Effector memory CD8-positive, alpha-beta T cell (primary cell): ENCODE measurements at places on chromosomes 12 and 14.

DNA sequence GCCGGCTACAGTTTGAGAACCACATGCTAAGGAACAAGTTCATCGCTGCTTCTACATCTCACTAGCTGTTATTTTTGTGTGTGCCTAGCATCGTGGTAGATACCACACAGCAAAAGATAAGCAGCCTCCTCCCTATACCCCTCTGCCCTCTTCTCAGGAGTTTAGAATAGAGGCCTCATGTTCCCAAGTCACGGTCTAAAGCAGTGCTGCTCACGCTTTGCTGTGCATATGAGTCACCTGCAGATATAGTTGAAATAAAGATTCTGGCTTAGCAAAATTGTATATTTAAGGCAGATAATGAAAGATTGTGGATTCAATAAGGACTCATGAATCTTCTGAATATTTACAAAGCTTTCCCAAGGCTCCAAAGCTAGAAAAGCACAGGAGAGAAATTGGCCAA, 28.0 kb downstream of the PLEKHG7 start:
- H3K36me3 ChIP-seq, result no peaks in the 10 kb centered on the region
- no peak overlapping the region for H3K27ac ChIP-seq
- H3K4me1 ChIP-seq, result no peaks in the 10 kb centered on the region
- H3K4me3 ChIP-seq, result no peak overlapping the region

- no peak for DNase-seq
- H3K4me3 ChIP-seq, result peak overlapping the region; percentile 4
- H3K4me1 ChIP-seq, result peaks cover 50% of the 10 kb centered on the region
- peaks cover 14% of the 10 kb centered on the region for H3K36me3 ChIP-seq
- no peak overlapping the region for H3K27ac ChIP-seq
These were observed 51.7 kb downstream of the PPP1R12A start for GRCh38 chr12:79883216-79883615.

GRCh38 chr12:92624236-92624635, 78.6 kb upstream of the PLEKHG7 start:
- no peaks in the 10 kb centered on the region for H3K36me3 ChIP-seq
- no peaks in the 10 kb centered on the region for H3K4me1 ChIP-seq
- no peak overlapping the region for H3K4me3 ChIP-seq
- H3K27me3 ChIP-seq, result no peaks in the 10 kb centered on the region
- H3K27ac ChIP-seq, result no peak overlapping the region
- DNase-seq, result no peak

DNA sequence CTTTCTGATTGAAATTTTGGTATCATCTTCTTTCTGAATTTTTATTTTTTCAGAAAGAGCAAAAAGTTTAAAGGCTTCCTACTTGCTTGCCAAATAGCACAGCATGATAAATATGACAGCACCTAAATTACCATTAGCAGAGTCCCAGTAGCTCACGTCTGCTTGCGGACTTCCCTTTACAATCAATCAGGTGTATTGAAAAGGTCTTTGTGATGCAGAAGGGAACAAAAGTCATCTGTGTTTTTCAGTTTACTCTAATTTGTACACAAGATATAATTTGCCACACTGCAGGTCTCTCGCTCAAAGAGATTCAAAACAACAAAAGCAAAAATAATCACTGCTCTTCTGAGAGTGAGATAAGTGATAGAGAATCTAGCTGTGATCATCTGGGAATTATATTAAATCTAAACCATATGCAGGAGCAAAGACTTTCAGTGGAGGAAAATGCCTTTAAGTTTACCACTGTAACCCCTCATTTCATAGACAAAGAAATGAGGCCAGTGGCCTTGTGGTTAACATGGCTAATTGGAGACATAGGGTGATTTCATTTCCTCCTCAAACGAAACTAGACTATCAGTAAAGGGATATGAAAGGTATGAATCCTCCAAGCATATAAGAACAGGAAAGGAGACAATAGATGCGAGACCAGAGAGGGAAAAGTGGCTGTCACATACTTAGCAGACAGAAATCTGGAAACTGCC, 240.8 kb upstream of the TMPO start:
- H3K27me3 ChIP-seq, result peaks cover 9% of the 10 kb centered on the region
- H3K27ac ChIP-seq, result no peak overlapping the region
- no peak overlapping the region for H3K4me3 ChIP-seq
- H3K4me1 ChIP-seq, result no peaks in the 10 kb centered on the region
- DNase-seq, result no peak
- no peaks in the 10 kb centered on the region for H3K36me3 ChIP-seq

DNA sequence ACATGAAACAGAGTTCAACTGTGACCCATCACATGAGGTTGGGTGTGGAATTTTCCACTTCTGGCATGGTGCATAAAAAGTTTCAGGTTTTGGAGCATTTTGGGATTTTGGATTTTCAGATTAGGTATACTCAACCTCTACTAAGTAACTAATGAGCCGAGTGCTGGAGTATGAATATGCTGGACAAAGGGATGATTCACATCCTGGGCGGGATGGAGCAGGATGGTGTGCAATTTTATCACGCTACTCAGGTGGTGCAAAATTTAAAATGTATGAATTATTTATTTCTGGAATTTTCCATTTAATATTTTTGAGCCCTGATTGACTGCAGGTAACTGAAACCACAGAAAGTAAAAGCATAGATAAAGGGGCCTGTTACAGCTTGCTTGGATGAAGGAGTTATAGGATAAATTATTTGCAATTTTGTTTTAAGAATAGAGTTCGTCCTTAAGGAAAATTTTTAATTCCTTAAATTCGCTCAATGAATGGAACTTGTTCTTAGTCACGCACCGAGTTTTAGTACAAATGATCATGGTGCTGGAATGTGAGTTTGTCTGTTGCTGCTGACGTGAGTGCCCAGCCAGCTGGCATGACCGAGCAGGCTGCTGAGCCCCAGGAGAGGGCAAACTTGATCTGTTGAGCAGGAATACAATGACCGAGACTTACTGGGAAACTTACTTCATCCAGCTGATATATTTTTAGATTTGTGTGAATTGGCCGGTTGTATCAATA, 176.3 kb downstream of the ESR2 start:
- DNase-seq, result no peak
- H3K4me1 ChIP-seq, result peaks cover 4% of the 10 kb centered on the region
- H3K36me3 ChIP-seq, result peaks cover 88% of the 10 kb centered on the region
- H3K4me3 ChIP-seq, result no peak overlapping the region
- no peak overlapping the region for H3K27ac ChIP-seq

- H3K36me3 ChIP-seq, result no peaks in the 10 kb centered on the region
- no peaks in the 10 kb centered on the region for H3K27me3 ChIP-seq
These were observed 81.8 kb upstream of the EVL start for GRCh38 chr14:99983251-99984015.
